ENCODE measurements at places on chromosomes 1 and 21.

DNA sequence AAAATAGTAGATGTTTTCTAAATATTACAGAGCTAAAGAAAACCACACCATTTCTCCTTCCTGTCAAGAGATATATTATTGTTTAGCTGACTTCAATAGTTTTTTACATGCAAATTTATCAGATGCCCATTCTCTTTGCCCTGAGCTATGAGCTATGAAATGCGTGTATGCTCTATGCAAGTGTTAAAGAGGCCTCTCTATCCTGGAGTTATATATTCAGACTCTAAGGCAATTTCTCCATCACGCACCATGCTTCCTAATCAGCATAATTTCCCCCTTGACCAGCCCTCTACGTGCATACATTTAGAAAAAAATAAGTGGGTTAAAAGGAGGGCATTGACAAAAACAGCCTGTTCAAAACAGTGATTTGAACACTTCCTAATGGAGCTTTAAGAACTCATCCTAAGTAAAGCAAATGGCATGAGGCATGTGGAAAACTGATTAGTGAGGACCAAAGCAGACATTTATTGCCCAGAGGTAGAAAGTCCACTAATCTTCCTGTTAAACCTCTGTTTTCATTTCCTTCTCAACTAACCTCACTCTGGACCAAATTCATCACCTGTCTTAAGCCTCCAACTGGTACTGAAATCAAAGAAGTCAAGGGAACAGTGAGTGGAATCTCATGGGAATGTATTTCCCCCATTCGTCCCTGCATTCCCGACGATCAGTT lies 565.8 kb upstream of the PKN2 start:
- no peak for DNase-seq

- no peak for DNase-seq
These were observed 2.9 kb downstream of the RUNX1 start for GRCh38 chr21:35046263-35046624.

GRCh38 chr1:107477233-107477632 lies 336.4 kb downstream of the NTNG1 start:
- DNase-seq = no peak

DNA sequence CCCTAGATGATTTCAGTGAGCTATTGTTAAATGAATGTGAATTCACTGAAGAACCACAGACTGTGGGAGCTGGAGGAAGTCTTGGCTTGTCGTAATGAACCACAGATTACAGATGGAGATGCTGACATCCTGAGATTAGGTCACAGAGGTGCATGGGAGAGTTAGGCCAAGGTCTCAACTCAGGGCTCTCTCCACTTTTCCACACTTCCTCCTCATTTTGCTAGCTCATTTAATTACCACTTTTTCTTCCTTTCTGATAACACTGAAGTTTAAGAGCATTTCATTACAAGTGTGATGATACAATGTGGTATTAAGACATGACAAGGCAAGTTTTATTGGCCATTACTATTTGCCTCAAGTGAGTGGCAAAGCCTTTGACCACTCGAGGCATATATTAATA lies 30.8 kb downstream of the ST6GALNAC3 start:
- DNase-seq = no peak

DNA sequence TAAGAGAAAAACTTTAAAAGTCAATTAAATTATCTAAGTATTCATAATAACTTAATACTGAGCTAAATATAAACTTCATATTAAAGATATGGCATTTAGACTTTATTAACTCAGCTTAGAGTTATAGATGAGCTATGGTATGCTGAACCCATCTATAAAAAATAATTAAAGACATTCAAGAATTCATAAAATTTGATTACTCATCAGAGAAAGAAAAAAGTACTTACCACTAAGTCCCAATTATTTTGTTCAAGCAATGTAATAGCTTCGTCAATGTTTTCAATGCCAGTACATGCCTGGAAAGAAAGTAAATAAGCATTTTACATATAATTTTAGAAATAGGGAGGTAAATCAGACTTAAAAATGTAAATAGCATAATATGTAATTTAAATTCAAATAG lies 102.4 kb downstream of the FAF1 start:
- no peak for DNase-seq

GRCh38 chr21:43018519-43018918 lies 44.2 kb downstream of the PKNOX1 start:
- no peak for DNase-seq

GRCh38 chr21:45427331-45428271 lies 22.6 kb downstream of the COL18A1 start:
- DNase-seq = no peak

- peak; percentile 54 for DNase-seq
These were observed 55.0 kb upstream of the PAX7 start for GRCh38 chr1:18575620-18576019.

DNA sequence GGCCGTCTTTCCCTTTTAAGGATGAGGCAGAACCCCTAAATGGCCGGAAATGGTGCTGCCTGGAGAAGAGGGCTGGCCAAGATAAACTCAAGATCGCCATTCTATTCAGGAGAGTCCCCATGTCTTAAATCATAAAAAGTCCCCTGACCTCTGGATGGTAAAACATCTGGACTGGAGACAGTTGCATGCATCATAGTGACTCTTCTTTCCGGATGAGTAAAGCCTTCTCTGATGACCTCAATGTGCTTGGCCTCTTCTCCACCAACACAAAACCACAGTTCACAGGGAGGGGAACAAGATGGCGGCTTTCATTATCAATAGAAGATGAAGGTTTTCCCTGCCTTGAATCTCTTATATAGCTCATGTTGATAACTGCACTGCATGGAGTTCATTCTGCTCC lies 27.5 kb upstream of the H6PD start:
- DNase-seq = no peak

DNA sequence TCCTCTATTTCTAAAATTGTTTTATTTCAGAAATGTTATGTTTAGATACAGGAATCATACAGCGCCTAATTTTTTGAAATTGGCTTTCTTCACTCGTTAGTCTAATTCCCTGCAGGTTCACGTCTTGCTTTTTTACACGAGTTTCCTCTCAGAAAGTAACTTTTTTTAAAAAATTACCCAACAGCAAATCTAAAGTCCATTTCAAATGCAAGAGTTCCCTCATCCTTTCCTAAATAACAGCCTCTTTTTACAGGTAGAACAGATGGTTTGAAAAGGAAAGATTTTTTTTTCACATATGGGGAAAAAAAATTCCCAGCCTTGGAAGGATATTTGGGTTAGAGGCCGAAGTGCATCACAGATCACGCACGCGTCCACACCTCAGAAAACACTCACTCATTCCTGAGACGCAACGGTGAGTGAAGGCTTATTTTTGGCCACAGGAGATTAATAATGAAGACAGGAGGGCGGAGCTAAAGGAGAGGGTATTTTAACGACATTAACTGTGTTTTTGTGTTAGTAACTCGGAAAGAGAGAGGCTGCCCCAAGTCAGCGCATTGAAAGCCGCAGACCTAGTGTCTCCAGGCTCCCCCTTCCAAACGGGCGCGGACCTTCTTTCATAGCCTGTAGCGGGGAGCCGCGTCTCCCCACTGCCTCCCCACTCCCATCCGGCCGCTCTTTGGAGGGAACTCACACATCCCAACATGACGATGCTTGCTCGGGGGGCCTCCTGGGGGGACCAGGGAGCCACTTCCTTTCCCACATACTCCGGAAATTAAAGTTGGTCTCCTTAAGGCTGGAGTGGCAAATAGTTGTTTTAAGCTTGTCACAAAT lies 969 bp upstream of the RIPK4 start:
- DNase-seq = peak; percentile 45

GRCh38 chr1:70205071-70205433 lies 327 bp downstream of the LRRC40 start:
- DNase-seq = no peak

GRCh38 chr1:21293537-21294265 lies 3.4 kb upstream of the ECE1 start:
- no peak for DNase-seq

- peak; percentile 11 for DNase-seq
These were observed 8.0 kb downstream of the ECHDC2 start for GRCh38 chr1:52913537-52913936.

DNA sequence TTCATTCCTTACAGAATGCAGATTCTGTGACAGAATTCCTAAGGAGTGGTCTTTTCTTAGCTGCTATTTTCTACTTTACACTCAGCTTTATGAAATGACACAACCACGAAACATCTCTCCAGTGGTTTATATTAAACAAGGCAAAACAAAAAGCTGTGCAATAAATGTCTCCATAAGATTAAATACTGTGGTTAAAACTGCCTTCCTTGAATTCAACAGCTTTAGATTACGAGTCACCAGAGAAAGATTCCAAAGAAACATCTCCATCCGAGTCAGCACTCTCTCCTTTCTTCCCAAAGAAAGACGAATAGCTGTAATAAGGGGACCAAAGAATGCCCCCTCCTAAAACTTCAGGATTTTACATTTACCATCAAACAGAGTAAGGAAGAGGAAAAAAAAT lies 4.6 kb upstream of the C1orf87 start:
- DNase-seq = no peak

DNA sequence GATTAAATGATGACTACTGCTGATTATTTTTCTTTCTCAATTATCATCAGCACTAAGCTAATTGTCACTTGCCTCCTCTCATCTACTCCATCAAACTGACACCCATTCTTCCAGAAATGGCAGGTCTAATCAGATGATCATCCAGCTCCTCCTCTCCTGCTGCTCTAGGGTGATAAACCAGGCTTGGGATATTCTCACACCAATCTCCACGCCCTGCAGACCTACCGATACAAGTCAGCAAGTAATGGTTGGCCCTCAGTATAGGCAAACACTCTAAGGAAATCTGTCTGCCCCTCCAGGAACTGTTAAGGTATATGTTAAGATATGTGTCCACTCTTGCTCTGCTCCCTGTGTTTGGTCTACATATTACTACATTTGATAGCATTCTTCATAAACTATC lies 36.3 kb upstream of the C1orf21 start:
- no peak for DNase-seq

- DNase-seq = no peak
These were observed 23.8 kb downstream of the STUM start for GRCh38 chr1:226572325-226572726.

DNA sequence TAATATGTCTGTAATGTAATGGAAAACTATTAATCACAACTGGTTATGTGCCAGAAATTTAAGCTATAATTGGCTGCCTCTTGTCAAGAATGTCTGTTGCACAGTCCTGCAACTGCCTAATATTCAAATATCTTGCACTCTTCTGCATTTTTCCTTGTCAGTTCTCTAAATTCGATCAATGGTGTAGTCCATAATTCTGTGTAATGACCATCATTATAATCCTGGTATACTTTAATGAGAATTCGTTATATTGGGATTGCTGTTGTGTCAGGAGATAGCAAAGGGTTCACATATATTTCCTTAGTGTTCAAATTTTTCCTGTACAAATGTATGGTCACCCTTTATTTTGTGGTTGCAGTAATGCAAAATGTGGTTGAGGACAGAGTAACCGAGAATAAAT lies 4.8 kb downstream of the NTNG1 start:
- DNase-seq = no peak

- DNase-seq = no peak
These were observed 2.6 kb downstream of the MTF2 start for GRCh38 chr1:93081716-93082115.

GRCh38 chr1:186615332-186615731 lies 64.9 kb downstream of the PTGS2 start:
- no peak for DNase-seq

GRCh38 chr1:110047463-110047862 lies 13.0 kb downstream of the STRIP1 start:
- DNase-seq = no peak

GRCh38 chr1:213996320-213997037 lies 8.7 kb downstream of the PROX1 start:
- DNase-seq = no peak

- no peak for DNase-seq
These were observed 25.5 kb upstream of the ITPKB start for GRCh38 chr1:226764533-226764932.

DNA sequence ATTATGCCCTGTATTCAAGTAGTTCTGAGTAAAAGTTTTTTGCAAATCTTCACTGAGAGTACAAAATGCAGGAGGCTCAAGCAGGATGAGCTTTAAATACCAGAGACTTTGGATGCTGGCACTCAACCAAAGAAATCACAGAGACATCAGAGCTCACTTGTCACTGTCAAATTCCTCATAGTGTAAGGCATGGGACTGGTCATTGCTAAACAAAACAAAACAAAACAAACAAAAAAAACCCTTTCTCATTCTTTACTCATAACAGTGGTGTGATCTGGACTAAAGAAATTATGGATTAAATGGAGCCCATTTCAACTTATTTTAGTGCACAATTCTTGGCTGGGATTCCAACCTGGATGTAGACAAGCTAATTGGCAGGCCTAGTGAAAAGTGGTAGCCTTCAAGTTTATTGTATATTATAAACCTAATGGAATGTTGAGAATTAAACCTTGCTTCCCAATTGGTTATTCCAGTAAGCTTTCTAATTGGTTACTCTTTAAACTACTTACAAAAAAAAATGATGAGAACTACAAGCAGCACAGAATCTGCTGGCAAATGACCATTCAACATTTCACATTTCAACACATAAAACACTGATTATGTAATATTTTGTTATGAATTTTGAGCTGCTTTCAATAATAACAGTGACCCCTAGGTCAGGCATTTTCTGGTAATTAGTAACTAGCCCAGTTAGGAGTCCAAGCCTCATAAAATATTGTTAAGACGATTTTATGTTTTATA lies 30.6 kb upstream of the NEK7 start:
- no peak for DNase-seq

DNA sequence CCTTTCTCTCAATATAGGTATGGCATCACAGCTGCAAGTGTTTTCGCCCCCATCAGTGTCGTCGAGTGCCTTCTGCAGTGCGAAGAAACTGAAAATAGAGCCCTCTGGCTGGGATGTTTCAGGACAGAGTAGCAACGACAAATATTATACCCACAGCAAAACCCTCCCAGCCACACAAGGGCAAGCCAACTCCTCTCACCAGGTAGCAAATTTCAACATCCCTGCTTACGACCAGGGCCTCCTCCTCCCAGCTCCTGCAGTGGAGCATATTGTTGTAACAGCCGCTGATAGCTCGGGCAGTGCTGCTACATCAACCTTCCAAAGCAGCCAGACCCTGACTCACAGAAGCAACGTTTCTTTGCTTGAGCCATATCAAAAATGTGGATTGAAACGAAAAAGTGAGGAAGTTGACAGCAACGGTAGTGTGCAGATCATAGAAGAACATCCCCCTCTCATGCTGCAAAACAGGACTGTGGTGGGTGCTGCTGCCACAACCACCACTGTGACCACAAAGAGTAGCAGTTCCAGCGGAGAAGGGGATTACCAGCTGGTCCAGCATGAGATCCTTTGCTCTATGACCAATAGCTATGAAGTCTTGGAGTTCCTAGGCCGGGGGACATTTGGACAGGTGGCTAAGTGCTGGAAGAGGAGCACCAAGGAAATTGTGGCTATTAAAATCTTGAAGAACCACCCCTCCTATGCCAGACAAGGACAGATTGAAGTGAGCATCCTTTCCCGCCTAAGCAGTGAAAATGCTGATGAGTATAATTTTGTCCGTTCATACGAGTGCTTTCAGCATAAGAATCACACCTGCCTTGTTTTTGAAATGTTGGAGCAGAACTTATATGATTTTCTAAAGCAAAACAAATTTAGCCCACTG lies 11.5 kb downstream of the HIPK1 start:
- DNase-seq = no peak

GRCh38 chr1:81129366-81129765 lies 671.4 kb upstream of the ADGRL2 start:
- no peak for DNase-seq
